ENCODE measurements at places on chromosomes 7 and 10. TPM values are rescaled to one million over a fixed set of nuclear protein-coding genes. Genes with fewer than 3 reads are reported as not detected.

PON1 gene
- not detected for total RNA-seq

HOXA6 gene
- 20.7 TPM for total RNA-seq

CTTNBP2 gene
- total RNA-seq: 0.25 TPM

PDLIM1 gene
- total RNA-seq: 122 TPM

RALA gene
- 181 TPM for total RNA-seq

EPDR1 gene
- total RNA-seq: 0.39 TPM

GIMAP8 gene
- total RNA-seq: 67.5 TPM

CPN1 gene
- not detected for total RNA-seq

WDR11 gene
- total RNA-seq: 58.9 TPM

All from endothelial cell of umbilical vein (primary cell).